A549 treated with RU486 at 1 μM for 4 hours (cell line): ENCODE measurements at places on chromosomes 3 and 15. TPM values are rescaled to one million over a fixed set of nuclear protein-coding genes. Genes with fewer than 3 reads are reported as not detected.

Gene PLA2G4F
- not detected in 5 replicates for total RNA-seq

Gene PTX3
- 0.42 to 1.2 TPM (median 0.91 TPM) in 5 replicates for total RNA-seq

Gene CCDC13
- total RNA-seq = 0.48 to 1.1 TPM (median 0.58 TPM) in 5 replicates

Gene CCDC39
- not detected in 5 replicates for total RNA-seq

Gene MAGI1
- 3.2 to 4.2 TPM (median 4.1 TPM) in 5 replicates for total RNA-seq

Gene HTR3D
- not detected in 5 replicates for total RNA-seq

Gene OPA1
- 25.3 to 37.0 TPM (median 29.7 TPM) in 5 replicates for total RNA-seq

Gene APPL1
- 9.3 to 18.1 TPM (median 16.8 TPM) in 5 replicates for total RNA-seq

Gene RPL39L
- 49.3 to 61.6 TPM (median 52.4 TPM) in 5 replicates for total RNA-seq

Gene SHC4
- 0.74 to 1.3 TPM (median 0.94 TPM) in 5 replicates for total RNA-seq

Gene FRMD4B
- total RNA-seq = 0.80 to 2.5 TPM (median 1.4 TPM) in 5 replicates

Gene LPCAT4
- total RNA-seq = 42.3 to 64.1 TPM (median 56.1 TPM) in 5 replicates

Gene REC114
- total RNA-seq = not detected in 5 replicates

Gene CELSR3
- 2.7 to 5.3 TPM (median 4.2 TPM) in 5 replicates for total RNA-seq

Gene LSM3
- 19.7 to 30.1 TPM (median 20.9 TPM) in 5 replicates for total RNA-seq

Gene HOMER2
- total RNA-seq = 11.0 to 13.1 TPM (median 11.2 TPM) in 5 replicates

Gene GOLGA8J
- total RNA-seq = not detected in 5 replicates

Gene DPH6
- total RNA-seq = 13.2 to 16.7 TPM (median 13.5 TPM) in 5 replicates

Gene MYRIP
- not detected in 5 replicates for total RNA-seq

Gene COMMD4
- 166 to 192 TPM (median 187 TPM) in 5 replicates for total RNA-seq

Gene SOX14
- not detected in 5 replicates for total RNA-seq

Gene SEC22A
- total RNA-seq = 11.8 to 22.5 TPM (median 18.6 TPM) in 5 replicates

Gene MAP1A
- total RNA-seq = 0.76 to 0.97 TPM (median 0.85 TPM) in 5 replicates

Gene GP5
- total RNA-seq = 0.03 TPM in 1 of 5 replicates, not detected in the others

Gene SLC6A1
- not detected in 5 replicates for total RNA-seq

Gene SI
- not detected in 5 replicates for total RNA-seq

Gene PPIP5K1
- total RNA-seq = 4.7 to 6.3 TPM (median 5.8 TPM) in 5 replicates

Gene CYP19A1
- total RNA-seq = 0.16 to 0.79 TPM (median 0.31 TPM) in 5 replicates

Gene GOLGA8Q
- total RNA-seq = 0.15 to 0.61 TPM (median 0.25 TPM) in 3 of 5 replicates, not detected in the others

Gene C3orf85
- total RNA-seq = not detected in 5 replicates

Gene ADGRG7
- not detected in 5 replicates for total RNA-seq

Gene RYR3
- total RNA-seq = 0.05 to 0.07 TPM in 2 of 5 replicates, not detected in the others

Gene PPARG
- total RNA-seq = 37.6 to 40.8 TPM (median 38.3 TPM) in 5 replicates

Gene ITGA11
- 2.2 to 8.2 TPM (median 5.4 TPM) in 5 replicates for total RNA-seq

Gene TP63
- 0.28 to 0.70 TPM (median 0.43 TPM) in 5 replicates for total RNA-seq

Gene LMCD1
- 78.3 to 99.8 TPM (median 87.9 TPM) in 5 replicates for total RNA-seq

Gene PCOLCE2
- total RNA-seq = 29.1 to 38.5 TPM (median 33.5 TPM) in 5 replicates

Gene DENND6A
- 4.6 to 7.6 TPM (median 7.0 TPM) in 5 replicates for total RNA-seq

Gene CHST2
- 0.37 to 0.85 TPM (median 0.81 TPM) in 5 replicates for total RNA-seq

Gene PLA2G4E
- total RNA-seq = not detected in 5 replicates

Gene MKRN3
- 1.1 to 3.3 TPM (median 2.3 TPM) in 5 replicates for total RNA-seq

Gene CFAP100
- not detected in 5 replicates for total RNA-seq

Gene PPP1R2
- 13.0 to 20.5 TPM (median 18.1 TPM) in 5 replicates for total RNA-seq

Gene ZWILCH
- 29.7 to 42.9 TPM (median 39.0 TPM) in 5 replicates for total RNA-seq

Gene ZMYND10
- 0.87 to 1.4 TPM (median 1.1 TPM) in 5 replicates for total RNA-seq

Gene IL17RB
- total RNA-seq = 0.77 to 1.8 TPM (median 1.0 TPM) in 5 replicates

Gene HCLS1
- total RNA-seq = 0.09 to 0.13 TPM in 2 of 5 replicates, not detected in the others

Gene COL6A6
- not detected in 5 replicates for total RNA-seq

Gene FSD2
- not detected in 5 replicates for total RNA-seq

Gene MB21D2
- 3.0 to 5.7 TPM (median 5.2 TPM) in 5 replicates for total RNA-seq

Gene CFAP161
- total RNA-seq = not detected in 5 replicates

Gene CPA3
- not detected in 5 replicates for total RNA-seq

Gene TM4SF18
- total RNA-seq = 27.6 to 49.8 TPM (median 45.8 TPM) in 5 replicates

Gene CTXND1
- total RNA-seq = 0.02 TPM in 1 of 5 replicates, not detected in the others

Gene SLC28A2
- total RNA-seq = not detected in 5 replicates

Gene TLR9
- 0.06 TPM in 1 of 5 replicates, not detected in the others for total RNA-seq

Gene NSMCE3
- total RNA-seq = 13.4 to 17.2 TPM (median 15.1 TPM) in 5 replicates
